Urothelium cell line (cell line): ENCODE measurements at places on chromosomes 2 and 18.

DNA sequence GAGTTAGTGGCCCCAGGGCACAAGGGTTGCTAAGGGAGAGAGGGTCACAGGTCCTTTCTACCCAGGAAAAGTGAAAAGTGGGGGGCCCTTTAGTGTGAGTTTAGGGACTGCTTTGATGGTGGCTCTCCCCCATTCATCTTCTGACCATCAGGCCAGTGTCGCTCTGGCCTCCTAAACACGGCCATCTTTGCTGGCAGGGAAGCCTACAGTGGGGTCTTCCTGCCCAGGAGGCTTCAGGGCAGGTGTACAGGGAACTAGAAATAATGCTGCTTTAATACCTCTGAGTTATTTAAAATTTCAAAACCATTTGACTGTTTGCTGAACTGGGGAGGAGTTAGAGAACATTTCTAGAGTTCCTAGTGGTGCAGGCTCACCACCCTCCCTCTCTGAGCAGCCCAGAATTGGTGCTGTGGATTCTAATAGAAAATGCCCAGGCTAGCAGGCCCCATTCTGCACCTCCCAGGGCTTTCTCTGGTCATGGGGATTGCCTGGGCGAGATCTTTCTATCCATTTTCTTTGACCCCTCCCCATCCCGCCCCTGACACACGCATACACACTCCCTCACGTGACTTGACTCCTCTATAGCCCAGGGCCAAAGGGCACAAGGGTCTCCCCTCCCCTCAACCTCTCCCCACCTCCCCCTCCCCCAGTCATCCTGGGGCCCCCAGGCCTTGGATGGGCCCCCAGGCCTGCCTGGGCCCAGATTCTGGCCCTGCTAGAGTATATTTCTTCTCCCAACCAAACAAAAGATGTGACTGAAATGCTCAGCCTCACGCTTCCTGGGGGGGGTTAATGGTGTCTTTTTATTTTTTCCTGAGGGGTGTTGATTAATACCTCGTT lies 3.1 kb downstream of the PKDCC start:
- no peak for DNase-seq

DNA sequence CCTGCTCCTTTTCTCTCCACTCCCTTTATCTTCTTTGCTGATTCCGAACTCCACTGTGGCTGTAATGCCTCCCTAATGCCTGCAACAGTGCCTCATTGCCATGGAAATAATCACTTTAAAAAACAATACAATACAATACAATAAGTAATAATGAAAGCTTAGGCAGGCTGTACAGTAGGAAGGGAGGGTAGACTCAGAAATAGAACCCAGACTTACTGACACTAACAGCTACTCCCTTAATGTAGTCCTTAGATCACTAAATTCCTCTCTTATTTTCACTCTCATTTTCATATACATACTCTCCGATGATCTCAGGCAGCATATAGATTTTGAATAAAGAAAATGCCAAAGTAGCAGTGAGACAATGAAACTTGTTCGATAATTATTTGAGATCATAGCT lies 70.2 kb downstream of the DLGAP1 start:
- no peak for DNase-seq

GRCh38 chr2:167862296-167862695 lies 385.1 kb downstream of the STK39 start:
- DNase-seq = no peak

GRCh38 chr2:13289310-13289709 lies 572.6 kb downstream of the TRIB2 start:
- no peak for DNase-seq

- no peak for DNase-seq
Observed at GRCh38 chr2:39381653-39382052, 55.4 kb downstream of the MAP4K3 start.

DNA sequence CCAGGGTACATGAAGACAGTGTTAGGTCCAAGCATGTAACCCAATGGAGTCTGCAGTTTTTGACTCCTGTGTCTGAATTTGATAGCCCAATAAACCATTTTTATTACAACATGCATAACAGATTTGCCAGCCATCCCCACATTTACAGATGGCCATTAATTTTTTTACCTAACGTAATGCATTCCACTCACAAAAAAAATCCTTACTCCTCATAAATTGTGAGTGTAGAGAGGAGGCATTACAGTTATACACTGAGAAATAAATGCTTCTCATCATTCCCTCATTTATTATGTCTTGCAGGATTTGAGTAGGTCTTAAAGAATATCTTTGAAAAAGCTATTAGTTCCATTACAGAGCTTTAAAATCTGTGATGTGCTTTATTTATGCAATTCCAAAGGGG lies 193.8 kb downstream of the CMPK2 start:
- DNase-seq = no peak

DNA sequence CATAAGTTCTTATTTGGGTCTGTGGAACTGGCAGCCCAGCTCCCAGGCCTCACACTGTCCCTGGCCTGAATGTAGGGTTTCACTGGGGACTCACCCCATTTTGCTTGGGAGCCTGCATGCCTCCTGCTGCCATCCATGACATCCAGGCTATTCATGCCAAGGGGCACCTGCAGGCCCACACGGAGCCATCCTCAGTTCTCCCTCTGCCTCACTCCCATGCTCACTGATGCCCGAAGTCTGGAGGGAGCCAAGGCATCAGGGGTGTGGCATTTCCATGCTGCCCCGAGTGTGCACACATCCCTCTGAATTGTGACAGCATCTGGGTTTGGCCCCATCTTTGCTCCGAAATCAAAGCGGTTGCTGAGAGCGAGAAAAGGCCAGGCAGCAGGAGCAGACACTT lies 67.4 kb upstream of the ZNF804A start:
- no peak for DNase-seq

DNA sequence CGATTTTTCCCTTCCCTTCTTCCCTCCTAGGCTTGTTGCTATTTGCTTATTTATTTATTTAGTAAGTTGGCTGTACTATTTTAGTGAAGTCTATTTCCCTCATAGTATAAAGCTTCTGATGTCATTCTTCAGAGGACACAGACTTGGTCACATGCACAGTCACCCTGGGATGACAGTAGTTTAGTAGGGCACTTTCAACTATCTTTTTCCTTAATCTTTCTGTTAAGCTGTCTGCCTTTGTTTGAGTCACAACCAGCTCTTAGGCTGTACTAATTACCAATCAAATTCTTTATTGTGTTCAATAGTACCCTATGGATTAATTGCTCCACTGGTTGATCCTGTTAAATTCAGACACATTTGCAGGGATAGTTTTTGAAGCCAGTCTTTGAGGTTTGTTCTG lies 26.9 kb upstream of the RAB31 start:
- DNase-seq = no peak

- DNase-seq = no peak
Observed at GRCh38 chr2:191994749-191995148, 147.9 kb upstream of the CAVIN2 start.

GRCh38 chr2:173948198-173948597 lies 17.0 kb downstream of the SP3 start:
- DNase-seq = no peak
